ENCODE measurements at places on chromosomes 2 and 18. TPM values are rescaled to one million over a fixed set of nuclear protein-coding genes. Genes with fewer than 3 reads are reported as not detected.

- DNase-seq = no peak
- no peaks in the 10 kb centered on the region for H3K36me3 ChIP-seq
- H3K4me1 ChIP-seq = no peaks in the 10 kb centered on the region
- no peak overlapping the region for H3K4me3 ChIP-seq
- H3K27ac ChIP-seq = no peak overlapping the region
These were observed 259.1 kb downstream of the SS18 start for GRCh38 chr18:25831301-25831701.

- peaks cover 29% of the 10 kb centered on the region for H3K27me3 ChIP-seq
- no peak overlapping the region for H3K4me3 ChIP-seq
- DNase-seq = no peak
- H3K4me1 ChIP-seq = peaks cover 35% of the 10 kb centered on the region
- H3K36me3 ChIP-seq = no peaks in the 10 kb centered on the region
- no peak overlapping the region for H3K27ac ChIP-seq
These were observed 205.2 kb upstream of the HDAC4 start for GRCh38 chr2:239605976-239606375.

DNA sequence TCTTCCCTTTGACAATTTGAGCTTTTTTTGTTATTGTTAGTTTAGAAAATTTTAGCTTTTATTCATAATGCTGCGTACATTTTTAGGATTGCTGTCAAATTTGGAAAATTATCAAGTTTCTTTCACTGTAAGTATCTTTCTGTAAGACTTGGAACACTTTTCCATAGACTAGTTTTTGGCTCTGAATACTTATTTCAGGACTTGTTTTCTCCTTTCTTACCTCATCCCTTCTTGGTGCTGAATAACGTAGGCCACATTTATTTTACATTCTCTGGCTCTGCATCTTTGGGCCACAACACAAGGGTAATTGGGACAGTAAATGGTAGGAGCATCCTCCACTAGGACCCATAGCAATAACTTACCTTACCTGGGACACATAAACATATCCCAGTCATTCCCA is 85.1 kb downstream of the CCDC85A start:
- no peaks in the 10 kb centered on the region for H3K4me1 ChIP-seq
- no peaks in the 10 kb centered on the region for H3K36me3 ChIP-seq
- no peak overlapping the region for H3K27ac ChIP-seq
- DNase-seq = no peak
- H3K4me3 ChIP-seq = no peak overlapping the region

DNA sequence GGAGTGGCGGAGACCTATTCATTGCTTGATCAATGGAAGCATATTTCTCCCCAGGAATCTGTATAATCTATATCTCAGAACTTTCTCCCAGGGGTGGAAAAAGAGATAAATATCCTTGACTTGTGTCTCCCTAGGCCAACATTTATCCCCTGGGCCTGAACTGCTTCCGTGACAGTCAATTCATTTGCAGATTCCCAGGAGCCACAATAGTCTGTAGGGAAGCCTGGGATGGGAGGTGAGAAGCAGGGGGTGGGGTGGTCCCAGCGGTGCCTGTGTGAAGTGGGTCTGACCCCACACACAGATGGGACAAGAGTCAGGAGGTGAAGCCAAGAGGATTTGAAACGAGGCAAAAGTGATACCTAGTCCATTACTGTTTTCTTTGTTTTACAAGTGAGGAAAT is 166.8 kb downstream of the DPP10 start:
- no peak for DNase-seq
- H3K27ac ChIP-seq = no peak overlapping the region
- no peak overlapping the region for H3K4me3 ChIP-seq
- no peaks in the 10 kb centered on the region for H3K36me3 ChIP-seq
- H3K27me3 ChIP-seq = no peaks in the 10 kb centered on the region
- no peaks in the 10 kb centered on the region for H3K4me1 ChIP-seq

The MYO3B gene
- total RNA-seq = 0.38 TPM

The FOXD4L1 gene
- 0.23 TPM for total RNA-seq

The OR6B2 gene
- total RNA-seq = not detected

The PRKAG3 gene
- total RNA-seq = not detected
